ENCODE measurements at places on chromosomes 1 and 21. TPM values are rescaled to one million over a fixed set of nuclear protein-coding genes. Genes with fewer than 3 reads are reported as not detected.

NBPF6 gene
- not detected for total RNA-seq

PRAMEF13 gene
- not detected for total RNA-seq

AGMAT gene
- total RNA-seq = not detected

PIGC gene
- total RNA-seq = 27.9 TPM

DYNLT5 gene
- total RNA-seq = not detected

SMCP gene
- not detected for total RNA-seq

APOBEC4 gene
- total RNA-seq = not detected

GJC2 gene
- total RNA-seq = not detected

COL24A1 gene
- under 0.01 TPM for total RNA-seq

CFHR4 gene
- not detected for total RNA-seq

DNA sequence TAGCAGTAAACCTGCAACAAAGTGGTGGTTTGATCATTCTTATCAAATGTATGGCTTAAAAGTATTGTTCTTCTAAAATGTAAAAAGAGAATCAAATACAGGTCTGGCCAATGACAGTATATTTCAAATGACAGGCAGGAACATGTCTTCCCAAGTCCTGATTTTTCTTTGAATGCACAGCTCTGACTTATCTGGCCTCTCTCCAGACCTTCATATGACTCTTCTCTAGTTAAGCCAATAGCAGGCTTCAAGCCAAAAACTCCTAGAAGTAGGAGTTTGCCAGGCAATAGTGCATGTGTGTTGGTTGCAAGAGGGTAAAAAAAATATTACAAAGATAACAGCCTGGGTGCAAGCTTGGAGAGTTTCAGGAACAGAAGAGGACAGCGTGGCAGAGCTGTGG, 345.5 kb downstream of the SMYD3 start:
- no peaks in the 10 kb centered on the region for H3K36me3 ChIP-seq
- H3K4me3 ChIP-seq = no peak overlapping the region
- no peak overlapping the region for H3K27ac ChIP-seq
- no peak for DNase-seq

DNA sequence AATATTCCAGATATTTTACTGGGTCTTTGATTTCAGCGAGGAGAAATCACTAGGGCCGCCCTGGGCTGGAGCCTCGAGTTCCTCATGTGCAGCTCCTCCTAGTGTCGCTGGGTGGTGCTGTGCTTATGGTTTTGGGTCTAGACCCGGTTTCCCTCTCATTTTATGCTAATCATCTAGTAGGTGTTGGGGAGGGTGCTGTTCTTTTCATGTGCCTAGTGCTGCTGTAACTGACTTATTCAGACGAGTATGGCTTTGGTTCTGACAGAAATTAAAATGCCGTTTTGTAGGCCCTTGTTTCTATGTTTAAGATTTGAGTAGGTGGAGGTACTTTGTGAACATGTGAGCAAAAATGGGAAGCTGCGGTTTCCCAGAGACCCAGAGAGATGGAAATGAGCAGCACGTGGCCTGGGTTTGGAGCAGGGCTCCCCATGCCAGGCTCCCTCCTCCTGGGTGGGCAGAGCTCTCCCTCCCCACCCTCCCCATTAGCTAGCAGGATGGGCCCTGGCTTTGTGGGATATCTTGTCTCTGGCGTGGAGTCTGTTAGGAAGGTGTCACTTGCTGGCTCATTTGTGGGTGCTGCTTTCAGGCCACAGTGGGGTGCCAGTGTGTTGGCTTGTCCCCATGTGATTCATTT, 74.0 kb upstream of the GPR88 start:
- no peak overlapping the region for H3K4me3 ChIP-seq
- peaks cover 13% of the 10 kb centered on the region for H3K4me1 ChIP-seq
- H3K27ac ChIP-seq = no peak overlapping the region
- no peaks in the 10 kb centered on the region for H3K27me3 ChIP-seq
- peaks cover 11% of the 10 kb centered on the region for H3K36me3 ChIP-seq

- H3K4me1 ChIP-seq = peaks cover 20% of the 10 kb centered on the region
- DNase-seq = no peak
- H3K27ac ChIP-seq = no peak overlapping the region
Measured at GRCh38 chr1:208101661-208102431, 142.3 kb downstream of the PLXNA2 start.

GRCh38 chr1:220370041-220370700, 97.9 kb upstream of the RAB3GAP2 start:
- no peaks in the 10 kb centered on the region for H3K4me1 ChIP-seq
- H3K36me3 ChIP-seq = no peaks in the 10 kb centered on the region
- DNase-seq = no peak
- H3K27me3 ChIP-seq = no peaks in the 10 kb centered on the region

DNA sequence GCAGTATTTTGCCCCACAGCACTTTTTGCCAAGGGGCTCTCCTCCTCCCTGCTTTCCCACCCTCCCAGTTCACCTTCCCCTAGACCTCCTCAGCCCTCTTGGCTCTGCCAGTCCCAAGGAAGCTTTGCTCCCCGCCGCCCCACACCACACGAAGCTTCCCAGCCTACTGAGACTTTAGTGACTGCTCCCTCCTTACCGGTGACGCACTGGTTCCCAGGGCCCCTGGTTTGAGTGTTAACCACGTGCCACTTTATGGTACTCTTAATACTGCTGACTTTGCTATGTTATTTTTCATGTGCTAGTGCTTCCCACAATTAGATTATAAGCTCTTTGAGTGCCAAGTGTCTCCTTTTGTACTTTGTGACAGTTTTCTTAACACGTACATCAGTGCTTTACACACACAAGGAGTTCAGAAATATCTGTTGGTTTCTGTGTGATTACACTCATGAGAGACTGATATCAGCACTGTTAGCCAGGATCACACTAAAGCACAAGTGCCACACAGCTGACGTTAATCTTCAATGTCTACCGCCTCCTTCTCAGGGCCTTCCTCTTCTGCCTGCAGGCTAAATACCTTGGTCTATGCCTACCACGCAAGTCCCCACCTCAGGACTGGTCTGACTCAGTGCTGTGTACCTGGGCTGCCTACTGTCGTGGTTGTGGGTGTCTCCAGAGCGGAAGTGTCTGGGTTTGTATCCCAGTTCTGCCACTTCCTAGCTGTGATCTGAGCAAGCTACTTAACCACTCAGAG, 61.0 kb downstream of the DNTTIP2 start:
- H3K36me3 ChIP-seq = no peaks in the 10 kb centered on the region
- H3K27me3 ChIP-seq = no peaks in the 10 kb centered on the region

DNA sequence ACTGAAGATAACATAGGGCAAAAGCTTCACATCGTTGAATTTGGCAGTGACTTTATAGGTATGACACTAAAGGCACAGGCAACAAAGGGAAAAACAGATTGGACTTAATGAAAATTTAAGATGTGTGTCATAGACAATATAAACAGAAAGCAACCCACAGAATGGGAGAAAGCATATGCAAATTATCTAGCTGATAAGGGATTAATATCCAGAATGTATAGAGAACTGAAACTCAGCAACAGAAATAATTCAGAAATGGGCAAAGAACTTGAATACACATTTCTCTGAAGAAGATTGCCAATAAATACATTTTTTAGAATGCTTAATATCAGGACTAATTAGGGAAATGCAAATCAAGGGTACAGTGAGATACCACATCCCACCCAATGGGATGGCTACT, 55.2 kb upstream of the ANGPTL1 start:
- no peak overlapping the region for H3K27ac ChIP-seq
- H3K36me3 ChIP-seq = no peaks in the 10 kb centered on the region
- DNase-seq = no peak
- no peaks in the 10 kb centered on the region for H3K4me1 ChIP-seq
- no peaks in the 10 kb centered on the region for H3K27me3 ChIP-seq

DNA sequence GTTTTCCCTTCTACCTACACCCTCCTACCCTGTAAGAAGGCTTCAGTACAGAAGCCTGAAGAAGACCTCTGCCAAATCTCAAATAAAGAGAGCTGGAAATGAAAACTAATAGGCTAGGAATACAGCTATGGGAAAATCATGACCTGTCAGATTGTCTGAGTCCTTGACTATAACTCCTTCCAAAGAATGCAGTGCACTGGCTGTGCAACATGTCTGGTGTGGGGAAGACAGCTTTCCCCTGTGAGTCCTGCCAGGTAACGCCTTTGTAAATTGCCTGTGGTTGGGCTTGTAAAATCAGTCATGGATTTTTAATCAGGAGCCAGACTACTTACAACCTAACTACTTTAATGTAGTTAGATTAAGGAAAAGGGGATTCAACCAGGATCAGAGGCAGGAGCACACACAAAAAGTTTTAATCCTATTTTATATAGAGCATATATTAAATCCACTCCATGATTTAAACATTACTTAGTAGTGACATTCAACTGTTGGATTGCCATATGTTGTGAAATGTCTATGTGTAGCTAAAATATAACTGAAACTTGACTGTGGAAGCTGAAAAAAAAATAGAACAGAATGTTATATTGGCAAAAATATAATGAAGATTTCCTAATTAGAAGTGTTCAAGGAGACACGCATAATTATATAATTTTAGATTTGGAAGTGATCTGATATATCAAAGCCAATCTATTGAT, 1667.8 kb downstream of the KCNT2 start:
- H3K4me1 ChIP-seq = no peaks in the 10 kb centered on the region
- H3K27ac ChIP-seq = no peak overlapping the region
- DNase-seq = no peak
- H3K27me3 ChIP-seq = no peaks in the 10 kb centered on the region
- no peak overlapping the region for H3K4me3 ChIP-seq
- no peaks in the 10 kb centered on the region for H3K36me3 ChIP-seq

DNA sequence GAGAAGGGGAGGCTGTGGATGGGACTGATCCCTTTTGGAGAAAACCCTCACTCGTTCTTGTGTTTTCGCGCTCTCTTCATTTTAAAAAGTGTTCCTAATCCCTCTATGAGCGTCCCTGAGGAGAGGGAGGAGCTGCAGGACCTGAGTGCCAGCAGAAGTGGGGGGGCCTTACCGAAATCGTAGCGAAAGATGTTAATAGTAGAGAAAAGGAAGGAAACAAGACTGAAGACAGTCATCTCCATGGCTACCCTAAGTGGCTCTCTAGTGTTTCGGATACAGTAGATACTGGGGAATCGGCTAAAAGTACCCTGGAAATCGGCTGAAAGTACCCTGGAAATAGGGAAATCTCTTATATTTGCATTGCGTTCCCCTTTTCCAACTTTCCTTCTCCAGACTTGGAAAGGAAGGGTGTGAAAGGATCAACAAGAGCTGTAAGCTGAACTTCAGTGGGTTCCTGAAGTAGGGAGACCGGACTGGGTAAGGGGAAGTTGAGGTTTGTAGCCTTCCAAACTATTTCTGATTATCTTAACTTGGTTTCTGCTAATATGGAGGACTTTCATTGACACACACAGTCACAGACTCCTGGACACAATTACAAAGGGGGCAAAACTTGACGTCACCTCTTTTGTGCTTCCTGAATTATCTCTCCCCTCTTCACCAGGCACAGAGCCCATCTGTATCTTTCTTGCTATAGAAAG, 486 bp upstream of the DSTYK start:
- H3K4me3 ChIP-seq = peak overlapping the region; percentile 95
- no peaks in the 10 kb centered on the region for H3K27me3 ChIP-seq
- DNase-seq = no peak
- no peaks in the 10 kb centered on the region for H3K36me3 ChIP-seq

- no peaks in the 10 kb centered on the region for H3K4me1 ChIP-seq
- no peaks in the 10 kb centered on the region for H3K27me3 ChIP-seq
- H3K36me3 ChIP-seq = no peaks in the 10 kb centered on the region
- no peak overlapping the region for H3K4me3 ChIP-seq
Measured at GRCh38 chr1:105137543-105138457, 1388.1 kb downstream of the AMY1C start.

DNA sequence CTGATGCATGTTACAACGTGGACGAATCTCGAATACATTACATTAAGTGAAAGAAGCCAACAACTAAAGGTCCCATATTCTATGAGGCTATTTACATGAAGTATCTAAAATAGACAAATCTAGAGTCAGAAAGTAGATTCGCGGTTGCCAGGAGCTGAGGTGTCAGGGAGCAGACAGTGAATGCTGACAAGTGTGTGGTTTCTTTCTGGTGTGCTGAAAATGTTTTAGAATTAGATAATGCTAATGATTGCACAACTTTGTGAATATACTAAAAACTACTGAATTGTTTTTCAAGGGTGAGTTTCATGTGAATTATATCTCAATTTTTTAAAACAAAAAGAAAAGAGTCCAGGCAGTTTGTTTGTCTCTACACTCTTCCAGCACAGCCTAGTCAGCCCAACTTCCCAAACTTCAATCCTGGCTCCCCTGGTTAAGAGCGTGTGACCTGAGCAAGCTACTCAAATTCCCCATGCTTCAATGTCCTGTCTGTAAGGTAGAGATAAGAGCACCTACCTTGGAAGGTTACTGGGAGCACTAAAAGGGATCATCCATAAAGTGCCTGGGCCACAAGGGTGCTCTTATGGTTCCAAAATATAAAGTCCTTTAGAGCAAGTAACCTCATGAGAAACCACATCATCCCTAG, 20.9 kb downstream of the HLCS start:
- no peaks in the 10 kb centered on the region for H3K4me1 ChIP-seq
- no peak overlapping the region for H3K4me3 ChIP-seq
- H3K36me3 ChIP-seq = peaks cover 24% of the 10 kb centered on the region
- no peak overlapping the region for H3K27ac ChIP-seq
- no peak for DNase-seq

- no peak overlapping the region for H3K27ac ChIP-seq
- peaks cover 71% of the 10 kb centered on the region for H3K36me3 ChIP-seq
- DNase-seq = no peak
- H3K27me3 ChIP-seq = no peaks in the 10 kb centered on the region
- H3K4me3 ChIP-seq = no peak overlapping the region
Measured at GRCh38 chr1:27849951-27850350, 19.4 kb downstream of the PPP1R8 start.

GRCh38 chr1:39711104-39711965, 20.1 kb upstream of the HPCAL4 start:
- H3K4me3 ChIP-seq = no peak overlapping the region
- H3K27ac ChIP-seq = no peak overlapping the region

- no peaks in the 10 kb centered on the region for H3K4me1 ChIP-seq
- no peaks in the 10 kb centered on the region for H3K27me3 ChIP-seq
- no peak overlapping the region for H3K27ac ChIP-seq
- H3K36me3 ChIP-seq = no peaks in the 10 kb centered on the region
- no peak overlapping the region for H3K4me3 ChIP-seq
- DNase-seq = no peak
Measured at GRCh38 chr1:112833806-112834205, 118.7 kb upstream of the PPM1J start.

GRCh38 chr1:234386122-234386521, 12.9 kb downstream of the COA6 start:
- DNase-seq = no peak
- no peaks in the 10 kb centered on the region for H3K4me1 ChIP-seq
- H3K27ac ChIP-seq = no peak overlapping the region
- H3K36me3 ChIP-seq = peaks cover 60% of the 10 kb centered on the region
- no peak overlapping the region for H3K4me3 ChIP-seq
- no peaks in the 10 kb centered on the region for H3K27me3 ChIP-seq

DNA sequence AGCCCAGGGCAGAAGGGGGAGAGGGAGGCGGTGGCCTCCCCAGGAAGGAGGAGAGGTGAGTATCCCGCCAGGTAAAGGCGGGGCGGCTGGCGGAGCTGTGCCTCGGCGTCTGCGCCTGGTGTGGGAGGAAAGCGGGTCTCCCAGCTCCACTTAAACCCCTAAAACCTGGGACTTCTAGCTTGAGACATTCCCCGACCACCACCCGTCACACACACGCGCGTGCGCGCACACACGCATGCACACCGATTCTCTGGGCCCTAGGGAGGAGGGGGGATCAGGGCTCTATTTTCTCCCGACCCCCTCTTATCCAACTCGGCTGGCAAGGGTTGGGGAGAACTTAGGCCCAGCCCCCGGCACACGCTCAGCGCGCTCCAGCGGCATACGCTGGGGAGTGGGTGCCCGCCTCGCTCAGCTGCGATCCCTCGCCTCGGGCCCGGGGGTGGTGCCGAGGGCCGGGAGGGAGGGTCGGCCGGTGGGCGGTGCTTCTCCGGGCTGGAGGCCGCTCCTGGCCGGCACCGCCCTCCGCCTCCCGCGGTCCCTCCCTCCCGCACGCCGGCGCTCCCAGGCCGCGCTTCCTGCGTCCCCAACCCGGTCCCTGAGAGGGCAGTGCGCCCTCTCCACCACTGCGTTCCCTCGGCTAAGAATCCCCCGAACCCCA, at the start of gene TMEM51:
TSS of gene TMEM51 (plus strand) at position 564 of the 658 bp plus-strand sequence. CDS start 61,341 bp downstream, outside the sequence.
- H3K27me3 ChIP-seq = peaks cover 28% of the 10 kb centered on the region
- H3K4me3 ChIP-seq = peak within 1 kb of the TSS; percentile 60
